ENCODE measurements at places on chromosomes 7 and 10. TPM values are rescaled to one million over a fixed set of nuclear protein-coding genes. Genes with fewer than 3 reads are reported as not detected.
A peak's percentile ranks its signal among the peaks of the same experiment; 100 is the strongest.

DNA sequence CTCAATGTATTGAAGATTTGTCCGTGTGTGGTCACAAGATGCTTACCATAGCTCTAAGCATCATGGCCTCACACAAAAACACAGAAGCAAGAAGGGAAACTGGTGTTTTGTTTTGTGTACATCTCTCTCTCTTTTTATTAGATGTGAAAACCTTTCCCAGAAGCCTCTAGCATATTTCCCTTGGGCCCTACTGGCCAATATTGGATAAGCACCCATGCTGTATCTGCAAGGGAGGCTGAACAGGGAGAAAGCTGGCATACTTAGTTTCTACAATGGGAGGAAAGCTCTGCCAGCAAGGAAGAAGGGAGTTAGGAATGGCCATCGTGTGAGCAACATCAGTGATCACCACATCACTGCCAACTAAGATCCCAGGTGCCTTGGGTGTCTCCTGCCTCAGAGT lies 9.6 kb upstream of the NAMPT start:
- DNase-seq, result no peak

The HYAL4 gene
- total RNA-seq, result not detected

GRCh38 chr10:22624287-22624738 lies 90.1 kb downstream of the PIP4K2A start:
- DNase-seq, result peak; percentile 73

DNA sequence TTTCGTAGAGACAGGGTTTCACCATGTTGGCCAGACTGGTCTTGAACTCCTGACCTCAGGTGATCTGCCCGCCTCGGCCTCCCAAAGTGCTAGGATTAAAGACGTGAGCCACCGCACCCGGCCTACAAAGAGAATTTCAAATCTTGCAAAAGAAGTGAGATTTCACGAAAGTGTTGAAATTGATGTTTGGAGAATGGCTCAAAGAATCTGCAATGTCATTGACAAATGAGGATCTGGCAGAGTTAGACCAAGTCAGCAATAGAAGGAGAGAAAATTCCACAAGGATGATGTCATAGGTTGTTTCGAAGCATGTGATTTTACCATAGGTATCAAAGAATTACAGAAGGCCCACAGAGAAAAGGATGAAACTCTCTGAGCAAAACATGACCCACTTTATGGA lies 71.7 kb downstream of the LYZL2 start:
- no peak for DNase-seq

- no peak for DNase-seq
Measured at GRCh38 chr10:35579116-35579515, 26.0 kb upstream of the GJD4 start.

The SPACDR gene
- 4.1 TPM for total RNA-seq

DNA sequence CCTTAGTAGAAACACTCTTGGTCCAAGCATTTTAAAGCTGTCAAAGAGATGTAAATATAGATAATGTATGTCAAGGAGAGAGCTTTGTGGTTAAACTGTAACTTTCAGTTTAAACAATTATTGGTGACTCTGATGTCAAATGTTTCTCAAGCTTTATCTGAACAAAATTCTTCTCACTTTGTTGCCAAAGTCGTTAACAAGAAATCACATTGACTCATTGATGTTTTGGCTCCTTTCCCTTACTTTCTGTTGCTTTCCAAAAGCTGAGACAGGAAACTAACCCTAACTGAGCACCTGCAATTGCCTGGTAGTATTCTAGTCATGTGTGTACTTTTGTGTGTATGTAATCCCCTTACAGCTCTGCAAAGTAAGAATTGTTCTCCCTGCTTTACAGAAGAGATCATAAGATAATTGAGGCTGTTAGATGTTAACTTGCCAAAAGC lies 108.5 kb downstream of the CFTR start:
- DNase-seq, result peak; percentile 83

GRCh38 chr10:45509491-45509890 lies 135.5 kb downstream of the ALOX5 start:
- no peak for DNase-seq

The FAM107B gene
- 176 TPM for total RNA-seq

GRCh38 chr10:88226891-88227290 lies 356.2 kb downstream of the RNLS start:
- no peak for DNase-seq

DNA sequence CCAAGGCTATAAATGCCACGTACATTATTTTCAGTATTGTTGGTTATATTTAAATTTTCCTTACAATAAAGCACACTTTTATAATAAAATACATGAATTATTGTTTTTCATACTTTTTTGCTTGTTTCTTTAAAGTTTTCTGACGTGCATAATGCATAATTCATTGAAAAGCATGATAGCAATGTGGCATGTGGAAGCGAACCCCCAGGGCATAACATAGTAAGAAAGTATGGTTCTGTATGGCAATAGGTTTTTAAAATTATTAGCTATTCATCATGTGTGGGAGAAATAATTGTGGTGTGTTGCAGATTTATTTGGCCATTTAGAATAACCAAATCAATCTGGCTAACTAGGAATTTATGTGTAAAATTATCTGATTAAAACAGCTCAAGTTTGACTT lies 7.4 kb upstream of the HBP1 start:
- no peak for DNase-seq

The SMO gene
- 13.2 TPM for total RNA-seq

DNA sequence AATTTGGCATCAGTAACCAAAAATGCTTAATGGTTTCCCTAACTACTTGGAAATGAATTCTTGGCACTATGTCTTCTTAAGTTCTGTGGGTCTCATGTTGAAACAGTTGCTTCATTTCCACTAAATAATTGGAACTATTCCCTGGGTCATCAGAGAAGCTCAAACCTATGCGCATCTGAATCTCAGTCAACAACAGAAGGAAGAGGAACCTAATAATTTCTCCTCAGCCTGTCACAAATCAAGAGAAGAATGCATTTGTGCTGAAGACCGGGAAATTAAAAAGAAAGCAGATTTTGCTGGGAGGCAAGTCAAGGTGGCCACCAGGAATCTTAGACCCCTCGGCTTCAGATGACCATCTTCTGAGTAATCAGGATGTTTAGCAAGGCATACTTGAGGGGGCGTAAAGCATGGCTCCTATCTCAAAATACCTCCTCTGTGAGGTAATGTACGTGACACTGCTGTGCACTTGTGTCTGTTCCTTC lies 41.4 kb downstream of the TOMM7 start:
- DNase-seq, result no peak

GRCh38 chr7:50329775-50330174 lies 25.3 kb downstream of the IKZF1 start:
- no peak for DNase-seq

GRCh38 chr7:78677391-78677790 lies 776.1 kb downstream of the MAGI2 start:
- no peak for DNase-seq

GRCh38 chr10:28135258-28135657 lies 136.4 kb upstream of the ODAD2 start:
- DNase-seq, result no peak

The FGL2 gene
- total RNA-seq, result not detected

The RARRES2 gene
- not detected for total RNA-seq

DNA sequence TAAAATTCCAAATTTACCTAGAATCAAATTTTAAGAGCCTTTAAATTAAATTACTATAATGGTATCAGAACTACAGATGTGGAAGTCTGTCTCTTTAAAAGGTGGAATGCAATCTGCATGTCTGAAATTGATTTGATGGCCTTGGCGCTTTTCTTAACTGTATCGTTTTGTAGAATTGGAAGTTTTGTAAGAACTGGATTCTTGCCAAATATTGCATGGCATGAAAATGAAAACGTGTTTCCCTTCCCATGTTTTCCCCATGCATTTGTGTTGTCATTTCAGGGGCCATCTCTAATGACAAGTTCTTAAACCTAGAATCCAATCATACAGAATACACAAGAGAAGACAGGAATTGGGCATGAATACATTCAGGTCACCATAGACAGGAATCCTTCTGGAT lies 162.5 kb downstream of the KIAA1217 start:
- DNase-seq, result no peak

The DPP6 gene
- total RNA-seq, result not detected

The ITIH5 gene
- total RNA-seq, result not detected

DNA sequence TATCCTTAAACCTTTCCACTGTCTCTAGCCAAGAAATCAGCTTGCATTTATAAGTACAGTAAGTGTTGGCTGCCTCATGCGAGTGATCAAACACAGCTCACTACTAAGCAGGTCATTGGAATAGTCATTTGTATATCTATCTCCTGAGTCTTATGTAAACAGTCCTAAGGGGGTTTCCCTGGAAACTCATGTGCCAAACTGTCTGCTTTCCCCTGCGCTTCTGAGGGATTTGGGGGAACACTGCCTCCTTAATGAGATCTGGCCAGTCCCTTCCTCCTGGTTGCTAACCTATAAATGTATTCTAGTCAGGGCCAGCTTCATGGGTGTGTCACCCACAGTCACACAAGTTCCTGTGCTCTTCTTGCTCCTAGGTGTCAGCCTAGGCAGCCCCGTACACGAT lies 133.1 kb downstream of the CD36 start:
- DNase-seq, result no peak

GRCh38 chr10:70255329-70256299 lies 22.4 kb upstream of the PPA1 start:
- peak; percentile 45 for DNase-seq

DNA sequence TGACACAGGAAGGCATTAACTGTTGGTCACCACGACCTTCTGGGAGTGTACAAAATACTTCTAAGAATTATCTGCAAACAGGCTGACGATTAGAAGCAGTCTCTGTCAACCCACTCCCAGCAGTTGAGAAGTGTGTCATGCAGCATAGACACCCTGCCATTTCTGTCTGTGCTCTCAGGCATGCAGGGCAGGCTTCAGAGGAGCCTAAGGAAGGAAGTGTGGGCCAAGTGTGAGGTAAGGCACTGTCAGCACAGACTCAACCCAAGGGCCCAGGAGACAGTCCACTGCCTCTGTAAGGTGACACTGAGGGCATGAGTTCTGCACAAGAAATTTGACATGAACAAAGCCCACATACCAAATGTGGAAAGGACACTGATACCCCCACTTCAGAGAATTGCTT lies 109.0 kb upstream of the VIPR2 start:
- no peak for DNase-seq

DNA sequence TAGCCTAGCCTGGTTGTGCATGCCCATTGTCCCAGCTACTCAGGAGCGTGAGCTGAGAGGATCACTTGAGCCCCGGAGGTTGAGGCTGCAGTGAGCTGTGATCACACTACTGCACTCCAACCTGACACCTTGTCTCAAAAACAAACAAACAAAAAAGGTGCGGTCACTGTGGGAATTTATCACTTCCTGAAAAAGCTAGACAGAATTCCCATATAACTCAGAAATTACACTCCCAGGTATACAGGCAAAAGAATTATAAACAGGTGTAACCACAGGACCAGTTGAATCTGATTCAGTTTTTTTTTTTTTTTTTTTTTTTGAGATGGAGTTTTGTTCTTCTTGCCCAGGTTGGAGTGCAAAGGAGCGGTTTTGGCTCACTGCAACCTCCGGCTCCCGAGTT lies 3.2 kb upstream of the OGDH start:
- no peak for DNase-seq

The C7orf57 gene
- total RNA-seq, result not detected

- DNase-seq, result peak; percentile 82
Measured at GRCh38 chr10:21292763-21293517, 232.5 kb downstream of the SKIDA1 start.

DNA sequence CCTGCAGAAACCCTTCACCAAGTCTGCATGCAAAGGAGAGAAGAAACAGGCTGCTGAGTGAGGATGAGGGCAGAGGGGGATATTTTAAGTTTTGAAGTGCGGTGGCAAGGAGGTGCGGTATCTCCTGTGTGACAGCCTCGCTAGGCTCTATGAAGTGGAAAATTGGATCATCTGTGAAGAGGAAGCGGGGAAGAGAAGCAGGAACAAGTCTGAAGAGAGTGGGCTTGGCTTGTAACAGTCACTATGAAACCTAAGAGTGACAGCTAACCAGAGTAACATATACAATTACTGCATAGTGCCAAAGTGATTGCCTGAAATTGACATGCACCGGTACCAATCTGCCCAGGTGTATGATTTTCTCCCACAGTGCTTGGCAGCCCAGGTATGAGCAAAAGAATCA lies 287.5 kb upstream of the KLF14 start:
- no peak for DNase-seq

- no peak for DNase-seq
Measured at GRCh38 chr10:35025916-35026315, 64.2 kb downstream of the CUL2 start.

DNA sequence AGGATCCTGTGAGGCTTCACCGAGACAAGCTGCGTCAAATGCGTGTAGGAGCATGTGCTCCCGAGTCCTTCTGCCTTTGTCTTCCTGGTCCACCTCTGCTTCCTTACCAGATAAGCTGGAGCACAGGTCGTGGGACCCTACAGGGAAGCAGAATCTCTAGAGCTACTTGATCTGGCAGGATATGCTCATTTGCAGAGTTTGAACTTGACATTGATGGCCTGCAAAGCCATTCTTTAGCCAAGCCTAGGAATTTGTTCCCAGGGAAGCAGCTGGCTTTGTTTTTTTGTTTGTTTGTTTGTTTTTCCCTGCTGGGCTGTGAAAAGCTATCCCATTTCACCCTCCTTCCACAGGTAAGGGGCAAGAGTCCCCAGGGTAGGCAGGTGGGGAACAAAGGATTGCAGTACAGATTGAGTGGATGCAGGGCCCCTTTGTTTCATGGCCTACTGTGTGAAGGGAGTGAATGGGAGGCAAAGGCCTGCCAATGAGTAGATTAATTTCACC lies 200.0 kb upstream of the BMPER start:
- DNase-seq, result no peak

DNA sequence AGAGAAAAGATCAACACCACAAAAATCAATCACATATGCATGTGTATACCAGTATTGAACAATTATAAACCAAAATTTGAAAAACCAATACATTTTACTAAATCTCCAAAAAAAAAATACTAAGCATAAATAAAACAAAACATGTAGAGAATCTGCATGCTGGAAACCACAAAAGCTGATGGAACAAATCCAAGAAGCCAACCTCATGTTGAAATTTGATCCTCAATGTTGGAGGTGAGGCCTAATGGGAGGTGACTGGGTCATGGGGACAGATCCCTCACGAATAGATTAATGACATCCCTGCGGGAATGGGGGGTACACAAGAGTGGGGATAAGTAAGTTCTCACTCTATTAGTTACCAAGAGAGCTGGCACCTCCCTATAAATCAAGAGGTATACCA lies 82.5 kb downstream of the OAT start:
- DNase-seq, result no peak

- no peak for DNase-seq
Measured at GRCh38 chr7:137953043-137953664, 48.7 kb downstream of the CREB3L2 start.

DNA sequence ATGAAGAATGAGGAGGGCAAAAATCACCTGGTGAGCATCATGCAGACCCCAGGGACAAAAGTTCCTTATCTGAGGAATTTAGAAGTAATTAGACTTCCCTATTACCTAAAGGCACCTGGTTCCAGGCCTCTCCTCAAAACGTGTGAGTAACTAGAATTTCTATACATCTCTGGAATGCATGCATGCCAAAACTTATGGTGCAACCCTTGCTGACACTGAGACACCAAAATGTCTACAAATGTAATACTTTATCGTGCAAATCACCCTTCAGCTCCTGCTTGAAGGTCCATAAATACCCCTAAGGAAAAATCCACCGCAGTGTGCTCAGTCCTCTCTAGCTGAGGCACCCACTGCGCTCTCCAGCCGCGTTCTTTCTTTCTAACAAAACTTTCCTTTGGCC lies 84.2 kb downstream of the PAXIP1 start:
- no peak for DNase-seq

The EPHB6 gene
- 2.9 TPM for total RNA-seq

The ARHGEF5 gene
- 0.88 TPM for total RNA-seq

GRCh38 chr7:64312826-64313225 lies 935 bp upstream of the ZNF736 start:
- DNase-seq, result no peak

The ZNF518A gene
- total RNA-seq, result 11.9 TPM

Measured in endothelial cell of umbilical vein (primary cell).